ENCODE measurements at places on chromosomes 5 and 9.
A peak's percentile ranks its signal among the peaks of the same experiment; 100 is the strongest.

- DNase-seq = no peak
These were observed 388.8 kb downstream of the KDM4C start for GRCh38 chr9:7146582-7146981.

GRCh38 chr5:138824924-138825863 lies 49.9 kb downstream of the LRRTM2 start:
- DNase-seq = peak; percentile 33

GRCh38 chr5:14801792-14802191 lies 69.8 kb downstream of the ANKH start:
- no peak for DNase-seq

GRCh38 chr9:33435821-33436277 lies 11.5 kb downstream of the AQP3 start:
- no peak for DNase-seq

DNA sequence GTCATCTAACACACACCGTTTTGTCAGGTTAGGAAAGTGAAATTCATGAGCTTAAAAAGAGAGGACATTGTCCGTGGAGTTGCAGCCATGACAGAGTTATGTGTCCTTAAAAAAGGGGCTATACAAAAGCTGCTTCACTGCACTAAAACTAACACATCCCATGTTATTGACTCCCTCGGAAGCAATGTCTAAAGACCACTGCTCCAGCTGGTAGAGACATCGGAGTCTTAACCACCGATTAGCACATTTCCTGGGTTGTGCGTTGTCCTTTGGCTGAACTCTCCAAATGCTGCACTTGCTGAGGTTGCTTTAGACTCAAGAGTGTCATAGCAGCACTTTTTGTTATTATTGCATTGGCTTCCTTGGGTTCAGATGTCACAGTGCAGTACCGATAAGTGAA lies 128.3 kb upstream of the C9orf72 start:
- DNase-seq = no peak

GRCh38 chr5:94903726-94904125 lies 285.3 kb downstream of the SLF1 start:
- no peak for DNase-seq

- no peak for DNase-seq
These were observed 161.0 kb upstream of the SLC28A3 start for GRCh38 chr9:84501587-84501986.

- DNase-seq = no peak
These were observed 103.5 kb upstream of the C5orf63 start for GRCh38 chr5:127176769-127177168.

GRCh38 chr5:8906303-8906967 lies 639.4 kb downstream of the SEMA5A start:
- no peak for DNase-seq

DNA sequence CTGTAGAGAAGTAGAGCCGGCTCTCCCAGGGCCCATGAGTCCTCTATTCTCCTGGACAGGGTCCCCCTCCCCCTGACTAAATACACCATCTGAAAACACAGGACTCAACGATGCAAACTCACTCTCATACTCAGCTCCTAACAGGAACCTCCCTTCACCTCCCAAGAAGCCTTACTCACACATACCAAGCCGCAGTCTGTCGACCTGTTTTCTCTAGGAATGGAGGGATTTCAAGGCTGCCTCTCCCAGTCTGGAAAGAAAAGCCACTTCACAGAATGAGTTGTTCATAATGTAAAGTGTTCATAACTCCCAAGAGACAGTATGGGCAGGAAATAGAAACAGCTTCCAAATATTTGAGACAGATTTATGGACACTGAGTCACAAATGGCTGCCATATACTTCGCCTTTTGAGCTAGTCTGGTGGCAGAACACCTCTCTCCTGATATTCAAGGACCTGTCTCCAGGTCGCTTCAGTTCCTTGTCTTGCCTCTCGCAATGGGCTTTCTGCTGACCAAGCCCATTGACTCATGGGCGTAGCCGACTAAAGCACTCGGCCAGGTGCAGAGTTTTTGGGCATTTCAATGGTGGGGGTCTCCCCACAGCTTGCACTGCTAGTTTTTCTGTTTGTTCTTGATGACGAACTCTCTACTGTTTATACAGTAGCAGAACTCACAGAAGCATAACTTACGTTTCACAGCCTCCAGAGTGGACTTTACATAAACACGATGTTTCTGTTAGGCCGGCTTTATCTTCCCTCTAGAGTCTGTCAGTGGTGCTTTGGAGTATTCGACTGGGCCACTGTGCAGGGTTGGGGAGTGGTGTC lies 25.0 kb upstream of the IL17B start:
- DNase-seq = no peak

DNA sequence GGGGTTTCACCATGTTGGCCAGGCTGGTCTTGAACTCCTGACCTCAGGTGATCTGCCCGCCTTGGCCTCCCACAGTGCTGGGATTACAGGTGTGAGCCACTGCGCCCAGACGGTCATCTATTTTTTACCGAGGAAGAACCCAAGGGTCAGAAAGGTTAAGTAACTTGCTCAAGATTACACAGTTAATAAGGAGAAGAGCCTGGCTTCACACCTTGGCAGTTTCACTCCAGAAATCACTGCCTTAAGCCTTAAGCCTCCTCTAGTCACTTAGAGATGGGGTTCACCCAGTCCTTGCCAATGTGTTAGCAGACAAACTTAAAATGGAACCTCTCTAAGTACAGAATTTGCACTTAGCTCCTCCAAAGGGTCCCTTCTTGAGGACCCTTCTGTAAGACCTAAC lies 116.3 kb downstream of the PTTG1 start:
- no peak for DNase-seq

DNA sequence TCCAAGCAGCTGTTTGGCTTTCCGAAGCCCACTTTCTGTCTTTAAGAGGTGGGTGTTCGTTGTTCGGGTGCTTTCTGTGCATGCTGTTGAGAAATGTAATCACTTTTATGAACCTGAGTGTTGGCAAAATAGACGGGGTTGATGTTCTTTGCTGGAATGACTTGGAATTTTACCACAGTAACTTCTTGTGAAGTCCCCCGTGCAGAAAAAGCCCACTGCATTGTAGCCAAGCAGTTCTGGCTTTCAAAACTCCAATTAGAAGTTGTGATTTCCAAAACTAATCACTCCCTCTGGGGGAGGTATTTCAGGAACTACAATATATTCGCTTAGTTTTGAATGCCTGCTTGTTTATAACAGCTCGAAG lies 111.1 kb downstream of the PAM start:
- peak; percentile 2 for DNase-seq

DNA sequence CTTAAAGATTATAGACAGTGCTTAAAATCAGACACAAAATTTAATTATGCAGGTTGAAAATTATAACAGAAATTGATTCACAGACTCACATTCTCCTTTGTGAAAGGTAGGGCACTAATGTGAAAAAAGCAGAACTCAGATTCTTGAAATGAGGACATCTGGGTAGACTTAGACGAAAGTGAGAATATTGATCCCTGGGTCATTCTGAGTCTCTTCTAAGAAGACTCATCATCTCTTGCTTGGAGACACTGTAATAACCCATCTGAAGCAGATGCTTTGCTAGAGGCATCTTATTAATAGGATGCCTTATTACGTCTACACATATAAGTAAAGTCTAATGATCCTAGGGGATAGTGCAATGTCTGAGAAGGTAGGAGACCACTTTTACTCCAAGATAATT lies 274.4 kb downstream of the HINT1 start:
- DNase-seq = no peak

DNA sequence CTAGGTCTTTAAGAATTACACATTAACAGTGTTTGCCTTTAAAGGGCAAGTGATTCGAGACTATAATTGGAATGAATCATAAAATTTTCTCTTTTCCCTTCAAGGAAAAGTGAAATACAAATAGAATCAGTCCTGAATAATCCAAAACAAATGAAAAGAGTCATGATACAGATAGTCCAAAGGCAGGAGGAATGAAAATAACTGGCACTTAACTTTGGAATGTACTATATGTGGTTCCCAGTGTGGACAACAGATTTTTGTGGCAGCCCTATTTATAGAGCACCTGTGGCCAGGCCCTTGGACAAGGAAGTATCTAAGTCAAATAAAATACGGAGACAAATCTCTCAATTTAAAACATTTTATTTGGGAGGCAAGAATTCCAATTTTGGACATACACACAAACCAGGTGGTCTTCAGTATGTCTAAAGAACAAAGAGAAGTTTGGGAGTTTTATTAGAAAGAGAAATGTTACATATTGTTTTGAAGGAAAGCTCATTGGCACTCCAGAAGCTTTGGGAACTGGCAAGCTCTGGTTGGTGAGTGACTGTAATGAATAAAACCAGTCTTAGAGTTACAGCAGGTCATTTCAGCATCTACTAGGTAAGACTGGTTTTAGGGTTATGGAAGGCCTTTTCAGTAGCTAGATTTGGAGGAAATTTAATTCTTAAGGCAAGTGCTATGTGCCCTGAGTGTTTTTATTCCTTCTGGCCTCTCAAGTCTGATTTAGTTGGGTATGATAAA lies 116.0 kb upstream of the PAM start:
- no peak for DNase-seq

DNA sequence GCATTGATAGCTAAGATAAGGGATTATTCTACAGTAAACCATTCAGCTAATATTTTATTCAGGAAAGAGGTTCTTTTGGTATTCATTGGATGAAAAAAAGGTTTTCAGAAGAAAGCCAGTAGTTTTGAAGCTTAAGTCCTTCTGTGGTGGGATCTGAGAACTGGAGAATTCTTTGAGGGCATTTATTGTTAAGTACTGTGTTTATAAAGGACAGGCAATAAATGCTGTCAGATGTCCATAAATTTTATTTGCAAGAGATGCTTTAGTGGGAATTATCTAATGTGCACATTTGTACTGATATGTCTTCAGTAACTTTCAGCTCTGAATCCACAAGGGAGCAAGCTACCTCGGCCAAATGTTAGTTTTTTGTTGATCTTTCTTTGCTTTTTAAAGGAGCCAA lies 321.3 kb downstream of the MARCHF11 start:
- no peak for DNase-seq

DNA sequence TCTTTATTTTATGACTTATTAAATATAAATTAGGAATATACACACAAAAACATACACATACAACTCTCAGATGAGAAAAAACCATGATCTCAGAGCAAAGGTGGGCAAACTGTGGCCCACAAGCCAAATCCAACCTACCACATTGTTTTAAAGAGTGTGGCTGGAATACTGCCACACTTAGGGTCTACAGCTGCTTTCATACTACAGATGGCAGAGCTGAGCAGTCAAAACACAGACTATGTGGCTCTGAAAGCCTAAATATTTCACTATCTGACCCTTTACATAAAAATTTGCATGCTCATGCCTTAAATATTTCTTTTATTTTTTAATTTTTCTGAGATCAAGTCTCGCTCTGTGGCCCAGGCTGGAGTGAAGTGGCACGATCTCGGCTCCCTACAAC lies 28.3 kb downstream of the LEAP2 start:
- DNase-seq = no peak

- no peak for DNase-seq
These were observed 37.7 kb downstream of the SPARC start for GRCh38 chr5:151648988-151649387.

DNA sequence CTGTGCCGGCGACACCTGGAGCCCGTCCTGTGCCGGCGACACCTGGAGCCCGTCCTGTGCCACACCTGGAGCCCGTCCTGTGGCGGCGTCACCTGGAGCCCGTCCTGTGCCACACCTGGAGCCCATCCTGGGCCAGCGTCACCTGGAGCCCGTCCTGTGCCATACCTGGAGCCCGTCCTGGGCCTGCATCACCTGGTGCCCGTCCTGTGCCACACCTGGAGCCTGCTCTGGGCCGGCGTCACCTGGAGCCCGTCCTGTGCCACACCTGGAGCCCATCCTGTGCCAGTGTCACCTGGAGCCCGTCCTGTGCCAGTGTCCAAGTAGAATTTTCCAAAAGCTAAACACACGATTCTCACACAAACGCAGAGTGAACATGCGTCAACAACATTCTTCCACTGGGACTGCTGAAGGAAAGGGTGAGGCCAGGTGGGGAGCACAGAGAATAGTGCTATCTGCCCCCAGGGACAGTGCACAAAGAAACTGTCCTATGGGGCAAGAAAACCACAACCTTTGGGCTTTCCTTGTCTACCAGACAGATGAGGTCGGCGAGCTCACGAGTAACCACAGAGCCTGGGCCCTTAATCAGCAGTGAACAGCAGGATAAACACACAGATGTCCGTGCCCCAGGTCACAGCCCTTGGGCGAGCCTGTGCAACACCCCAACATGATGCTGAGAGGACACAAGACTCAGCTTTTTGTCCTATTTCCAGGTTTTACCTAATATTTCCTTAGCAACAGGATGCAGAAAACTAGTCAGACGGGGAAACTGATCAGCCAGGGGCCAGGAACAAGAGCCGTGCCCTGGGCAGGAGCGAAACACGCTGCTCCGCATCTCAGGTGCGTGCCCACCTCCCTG lies 7.9 kb downstream of the QSOX2 start:
- no peak for DNase-seq

- no peak for DNase-seq
These were observed 26.1 kb upstream of the CAST start for GRCh38 chr5:96636046-96636445.

DNA sequence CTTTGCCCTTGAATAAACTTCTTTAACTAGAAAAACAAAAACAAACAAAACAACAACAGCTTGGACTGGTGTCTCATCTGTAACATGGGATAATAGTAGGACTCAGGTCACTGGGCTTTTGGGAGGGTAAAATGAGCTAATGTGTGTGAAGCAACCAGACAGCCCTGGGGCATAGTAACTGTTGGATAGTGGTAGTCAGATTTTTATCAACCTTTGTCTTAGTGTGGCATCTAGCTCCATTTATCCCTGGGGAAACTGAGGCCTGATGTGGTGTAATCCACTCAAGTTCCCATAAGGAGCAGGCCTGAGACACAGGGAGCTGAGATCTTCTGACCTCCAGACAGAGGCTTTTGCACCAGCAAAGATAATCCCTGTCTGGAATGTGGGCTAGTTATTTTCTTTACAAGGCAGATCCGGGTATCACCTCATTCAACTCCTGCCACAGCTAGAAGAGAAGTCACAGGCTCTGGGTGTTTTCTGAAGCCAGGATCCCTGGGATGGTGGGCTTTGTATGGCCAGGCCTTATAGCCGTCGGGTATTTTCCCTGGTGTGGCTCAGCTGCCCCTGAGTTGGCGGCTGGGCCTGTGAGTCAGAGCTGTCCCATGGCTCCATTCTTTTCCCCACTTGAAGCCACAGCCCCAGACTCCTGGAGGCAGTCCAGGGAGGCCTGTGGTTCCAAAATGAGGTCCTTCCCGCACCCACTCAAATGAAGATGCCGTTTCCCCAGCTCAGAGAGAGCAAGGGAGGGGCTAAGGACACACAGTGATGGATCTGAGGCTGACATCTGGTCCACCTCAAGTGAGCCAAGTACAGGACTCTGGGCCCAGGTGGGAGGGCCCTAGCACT lies 26.1 kb upstream of the CSF1R start:
- DNase-seq = no peak

DNA sequence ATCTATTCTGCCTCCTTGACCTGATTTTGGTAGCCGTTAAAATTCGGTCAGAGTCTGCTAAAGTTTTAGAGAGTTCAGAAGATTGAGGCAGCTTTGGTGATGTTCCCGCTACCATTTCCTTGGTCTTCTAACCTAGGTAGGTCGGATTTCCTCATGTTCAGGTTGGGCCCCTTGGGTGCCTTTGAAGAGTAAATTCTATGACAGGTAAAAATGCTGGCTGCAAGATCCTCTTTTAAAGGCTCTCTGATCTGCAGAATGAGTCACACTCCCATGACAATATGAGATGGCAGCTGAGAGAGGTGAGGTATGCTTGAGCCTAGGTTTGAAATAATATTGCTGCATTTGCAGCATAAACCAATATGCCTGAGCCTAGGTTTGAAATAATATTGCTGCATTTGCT lies 198.9 kb downstream of the TSSK1B start:
- no peak for DNase-seq

- peak; percentile 65 for DNase-seq
These were observed 66.4 kb downstream of the RETREG1 start for GRCh38 chr5:16550316-16550952.

All from germinal center (tissue), 1 donor.